Epithelial cell of proximal tubule (primary cell): ENCODE measurements at places on chromosomes 7 and 10. TPM values are rescaled to one million over a fixed set of nuclear protein-coding genes. Genes with fewer than 3 reads are reported as not detected.

NUTM2D gene
- total RNA-seq = 0.65 and 1.0 TPM in 2 replicates

FAM180A gene
- not detected in 2 replicates for total RNA-seq

LRMDA gene
- total RNA-seq = 0.75 and 7.2 TPM in 2 replicates

AGBL3 gene
- 1.7 and 4.0 TPM in 2 replicates for total RNA-seq

PTPRZ1 gene
- total RNA-seq = not detected in 2 replicates

GNAT3 gene
- not detected in 2 replicates for total RNA-seq

DPP6 gene
- total RNA-seq = 1.2 TPM in 1 of 2 replicates, not detected in the other

PCGF5 gene
- total RNA-seq = 27.4 and 29.5 TPM in 2 replicates

FGFR2 gene
- total RNA-seq = 1.6 and 3.1 TPM in 2 replicates

PTPN12 gene
- total RNA-seq = 23.3 and 25.5 TPM in 2 replicates

TMEM196 gene
- total RNA-seq = not detected in 2 replicates

UTF1 gene
- total RNA-seq = not detected in 2 replicates

STRIP2 gene
- 6.3 and 6.9 TPM in 2 replicates for total RNA-seq
